NK-92 treated with Interleukin-12 subunit alpha and Interleukin-12 subunit beta, amount 100 ng/mL, for 24 hours (cell line): ENCODE measurements at places on chromosomes 2 and 18.

- DNase-seq: no peak
Measured at GRCh38 chr2:202624133-202624532, 10.6 kb upstream of the FAM117B start.

DNA sequence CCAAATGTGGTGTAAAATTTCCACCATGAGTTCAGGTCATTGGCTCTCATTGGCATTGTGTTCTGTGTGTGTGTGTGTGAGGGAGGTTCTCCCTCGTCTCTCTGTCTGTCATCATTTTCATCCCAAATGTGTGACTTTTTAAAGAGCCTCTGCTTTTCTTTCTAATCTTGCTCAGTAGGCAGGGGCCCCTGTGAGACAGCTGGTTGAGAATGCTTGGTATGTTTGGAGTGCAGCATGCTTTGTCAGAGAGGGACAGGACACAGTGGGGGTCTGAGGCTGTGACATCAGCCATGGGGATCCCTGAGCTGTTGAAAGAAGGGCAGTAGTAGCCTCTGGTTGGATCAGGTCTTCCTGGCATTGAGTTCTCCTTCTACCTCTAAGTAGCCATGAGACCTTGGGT lies 10.6 kb downstream of the PTPRM start:
- DNase-seq: no peak

DNA sequence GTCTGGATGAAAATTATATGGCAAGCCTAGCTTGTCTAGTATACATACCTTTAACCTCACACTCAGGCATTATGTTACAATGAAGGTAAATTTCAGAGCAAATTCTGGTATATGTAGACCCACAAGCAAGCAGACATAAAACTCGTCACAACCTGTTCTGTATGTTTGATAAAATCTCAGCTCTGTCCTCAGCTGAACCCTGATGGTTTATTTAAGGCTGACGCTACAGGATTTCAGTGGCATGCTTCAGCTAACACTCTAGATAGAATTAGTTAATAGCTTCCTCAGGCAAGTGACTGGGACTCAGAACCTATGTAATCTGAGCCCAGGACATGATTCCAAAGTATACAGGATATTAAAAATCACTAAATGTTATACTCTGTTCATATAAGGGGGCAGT lies 68.2 kb upstream of the MC2R start:
- no peak for DNase-seq

DNA sequence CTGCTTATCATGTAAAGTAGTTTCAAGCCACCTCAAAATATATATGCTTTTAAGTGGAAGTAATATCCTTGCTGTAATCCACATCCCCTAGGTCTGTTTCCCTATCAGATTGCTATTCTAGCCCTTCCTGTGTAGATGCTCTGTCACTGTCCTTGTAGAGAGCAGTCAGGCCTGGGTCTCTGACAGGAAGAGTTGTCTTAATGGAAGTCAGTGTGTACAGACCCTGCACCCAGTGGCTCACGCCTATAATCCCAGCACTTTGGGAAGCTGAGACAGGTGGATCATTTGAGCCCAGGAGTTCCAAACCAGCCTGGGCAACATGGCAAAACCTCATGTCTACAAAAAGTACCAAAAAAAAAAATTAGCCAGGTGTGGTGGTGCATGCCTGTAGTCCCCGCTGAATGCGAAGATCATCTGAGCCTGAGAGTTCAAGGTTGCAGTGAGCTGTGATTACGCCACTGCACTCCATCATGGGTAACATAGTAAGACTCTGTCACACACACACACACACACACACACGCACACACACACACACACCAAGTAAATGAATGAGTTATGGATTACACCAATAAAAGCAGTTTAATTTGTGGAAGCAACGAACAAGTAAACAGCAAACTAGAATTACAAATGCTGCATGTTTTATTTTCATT lies 70.2 kb upstream of the DSC1 start:
- DNase-seq: no peak

- no peak for DNase-seq
Measured at GRCh38 chr2:166230724-166231070, 102.9 kb upstream of the SCN1A start.
